Tibial nerve (tissue), 4 donors: ENCODE measurements at places on chromosomes 1 and 21. TPM values are rescaled to one million over a fixed set of nuclear protein-coding genes. Genes with fewer than 3 reads are reported as not detected.

FAAP20 gene
- 60.9 TPM for total RNA-seq

DNA sequence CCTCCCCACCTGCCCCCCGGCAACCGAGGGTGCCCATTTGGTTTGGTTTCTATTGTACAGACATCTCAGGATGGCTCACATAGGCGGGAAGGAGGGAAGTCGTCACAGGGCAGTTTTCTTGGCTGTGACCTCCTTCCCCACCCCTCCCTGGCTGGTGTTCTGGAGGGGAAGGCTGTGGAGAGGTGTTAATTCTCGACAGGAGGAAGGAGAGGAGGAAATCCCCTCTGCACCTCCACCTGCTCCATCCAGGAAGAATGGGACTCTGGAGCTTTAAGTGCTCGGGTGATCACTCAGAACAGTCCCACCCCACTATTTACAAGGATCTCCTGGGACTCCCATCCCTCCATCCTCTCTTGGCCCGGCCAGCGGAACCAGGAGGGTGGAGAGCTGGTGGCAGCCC lies 7.6 kb downstream of the MEX3A start:
- DNase-seq: no peak
- H3K27ac ChIP-seq: no peak overlapping the region
- no peaks in the 10 kb centered on the region for H3K36me3 ChIP-seq
- H3K27me3 ChIP-seq: no peaks in the 10 kb centered on the region

DNA sequence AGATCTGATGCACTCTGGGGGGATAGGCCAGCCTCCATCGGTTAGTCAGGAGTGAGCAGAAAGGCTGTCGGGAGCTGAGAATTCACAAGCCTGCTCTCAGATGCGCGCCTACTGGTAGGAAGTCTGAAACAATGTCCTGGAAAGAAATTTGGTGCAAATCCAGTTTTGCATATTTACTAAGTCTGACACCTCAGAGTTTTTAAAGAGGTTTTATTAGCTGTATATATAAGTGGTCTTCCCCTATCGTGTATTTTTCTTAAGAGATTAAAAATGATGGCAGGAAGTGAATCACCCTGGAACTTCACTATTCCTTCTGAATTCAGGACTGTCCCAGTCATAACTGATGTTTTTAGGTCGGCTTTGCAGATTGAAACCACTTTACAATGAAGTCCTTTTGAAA lies 99.8 kb upstream of the C1orf105 start:
- no peaks in the 10 kb centered on the region for H3K27me3 ChIP-seq
- DNase-seq: no peak
- no peak overlapping the region for H3K4me3 ChIP-seq
- H3K36me3 ChIP-seq: no peaks in the 10 kb centered on the region
- no peak overlapping the region for H3K27ac ChIP-seq

GRCh38 chr1:84298684-84299535 lies 2.6 kb upstream of the SAMD13 start:
- peak overlapping the region; percentile 34 for H3K27ac ChIP-seq
- no peaks in the 10 kb centered on the region for H3K36me3 ChIP-seq
- H3K27me3 ChIP-seq: no peaks in the 10 kb centered on the region
- H3K4me3 ChIP-seq: peak overlapping the region; percentile 85

- no peak overlapping the region for H3K27ac ChIP-seq
- no peak overlapping the region for H3K4me3 ChIP-seq
- no peaks in the 10 kb centered on the region for H3K4me1 ChIP-seq
- H3K36me3 ChIP-seq: no peaks in the 10 kb centered on the region
- no peak for DNase-seq
Measured at GRCh38 chr1:162342452-162342983, 34.1 kb downstream of the SPATA46 start.

GRCh38 chr1:3258386-3259003 lies 189.5 kb downstream of the PRDM16 start:
- H3K27ac ChIP-seq: no peak overlapping the region
- H3K4me1 ChIP-seq: no peaks in the 10 kb centered on the region
- DNase-seq: no peak
- H3K4me3 ChIP-seq: no peak overlapping the region

DNA sequence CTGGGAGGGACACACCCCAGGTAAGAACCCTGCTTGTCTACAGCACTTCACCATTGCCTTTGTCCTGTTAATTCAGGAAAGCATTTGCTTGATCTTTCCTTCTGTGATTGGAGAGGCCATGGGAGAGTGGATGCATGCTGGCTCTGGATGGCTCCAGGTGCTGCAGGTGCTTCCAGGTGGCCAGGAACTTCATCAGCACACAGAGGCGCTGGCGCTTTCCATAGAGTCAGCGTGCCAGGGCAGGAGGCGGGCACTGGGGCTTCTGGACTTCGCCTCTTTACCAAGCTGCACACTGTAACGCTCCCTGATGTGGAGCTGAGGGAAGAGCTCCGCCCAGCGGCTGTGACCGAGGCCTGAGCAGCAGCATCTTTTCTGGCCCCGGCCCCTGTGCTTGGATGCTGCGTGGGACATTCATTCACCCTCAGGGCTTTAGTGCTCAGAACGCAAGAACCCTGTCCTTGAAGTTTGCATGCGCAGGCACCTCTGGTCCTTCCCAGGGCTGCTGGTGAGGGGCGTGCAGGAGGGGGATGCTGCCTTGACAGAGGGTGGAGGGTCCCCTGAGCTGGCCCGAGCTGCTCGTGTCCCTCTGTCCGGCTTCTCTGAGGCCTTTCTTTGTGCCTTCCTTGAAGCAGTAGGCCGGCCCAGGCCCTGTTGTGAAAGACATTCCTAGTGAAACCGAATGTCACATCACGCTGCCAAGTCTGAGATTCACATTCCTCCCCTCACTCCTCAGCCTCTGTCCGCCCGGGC lies 1.6 kb upstream of the MX2 start:
- H3K27ac ChIP-seq: peak overlapping the region; percentile 55
- H3K36me3 ChIP-seq: no peaks in the 10 kb centered on the region
- no peak overlapping the region for H3K4me3 ChIP-seq
- peaks cover 11% of the 10 kb centered on the region for H3K4me1 ChIP-seq
- DNase-seq: peak; percentile 53

- no peak for DNase-seq
- H3K27ac ChIP-seq: peak overlapping the region; percentile 42
- no peaks in the 10 kb centered on the region for H3K4me1 ChIP-seq
Measured at GRCh38 chr21:27429710-27430341, 462.9 kb upstream of the ADAMTS5 start.

DNA sequence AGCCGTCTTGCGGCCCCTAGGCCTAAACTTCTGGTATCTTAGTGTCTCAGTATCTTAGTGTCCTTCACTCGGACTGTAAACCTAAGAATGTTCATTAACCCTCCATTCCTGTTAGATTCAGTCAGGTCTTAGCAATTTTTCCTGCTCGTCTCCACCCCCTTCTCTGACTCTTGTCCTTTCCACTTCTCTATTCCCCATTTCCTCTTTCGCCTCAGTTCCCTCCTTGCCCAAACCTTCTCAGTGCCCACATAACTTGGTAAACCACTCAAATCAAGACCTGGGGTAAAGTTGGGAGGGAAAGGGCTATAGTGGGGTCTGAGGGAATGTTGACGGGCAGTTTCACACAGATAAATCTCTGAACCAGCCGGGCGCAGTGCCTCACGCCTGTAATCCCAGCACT lies 726 bp upstream of the FCER1G start:
- H3K4me1 ChIP-seq: no peaks in the 10 kb centered on the region
- peaks cover 60% of the 10 kb centered on the region for H3K36me3 ChIP-seq
- no peak for DNase-seq
- H3K27ac ChIP-seq: peak overlapping the region; percentile 88
- H3K27me3 ChIP-seq: no peaks in the 10 kb centered on the region

DNA sequence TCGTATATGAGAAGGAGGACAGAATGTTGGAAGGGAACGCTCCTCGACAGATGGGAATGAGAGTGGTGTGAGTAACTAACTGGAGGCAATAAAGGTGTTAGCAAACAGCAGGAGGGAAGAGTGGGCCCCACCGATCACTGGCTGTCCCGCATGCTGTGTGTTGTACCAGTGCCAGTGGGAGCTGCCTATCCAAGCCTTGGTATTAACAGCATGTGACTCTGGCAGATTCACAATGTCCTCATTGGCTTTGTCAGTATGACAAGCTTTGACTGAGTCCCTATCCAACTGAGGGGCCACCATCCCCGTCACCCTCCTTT lies 188.3 kb downstream of the NRIP1 start:
- no peaks in the 10 kb centered on the region for H3K27me3 ChIP-seq
- H3K27ac ChIP-seq: no peak overlapping the region
- no peaks in the 10 kb centered on the region for H3K4me1 ChIP-seq
- no peak overlapping the region for H3K4me3 ChIP-seq

- H3K4me1 ChIP-seq: no peaks in the 10 kb centered on the region
- H3K27ac ChIP-seq: no peak overlapping the region
- H3K4me3 ChIP-seq: no peak overlapping the region
- DNase-seq: no peak
Measured at GRCh38 chr1:248686815-248687214, 15.8 kb downstream of the OR14I1 start.
